ENCODE measurements at places on chromosomes 1 and 21.

DNA sequence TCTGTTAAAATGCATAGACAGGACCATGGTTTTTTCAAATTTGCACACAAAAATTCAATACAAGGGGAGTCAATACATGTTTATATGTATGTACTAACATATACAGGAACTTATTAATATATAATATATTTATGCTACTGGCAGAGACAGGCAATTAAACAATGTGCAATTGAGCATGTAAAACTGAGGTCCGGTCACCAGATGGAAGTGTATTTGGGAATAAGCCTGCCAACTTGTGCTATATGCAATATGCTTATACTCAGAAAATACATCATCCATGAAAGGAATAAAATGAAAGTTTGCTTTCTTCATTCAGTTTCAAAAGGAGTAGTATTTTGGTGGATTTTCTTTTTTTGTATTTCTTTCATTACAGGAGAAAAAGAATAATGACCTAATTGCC, 640.2 kb upstream of the CXADR start:
- DNase-seq, result no peak

DNA sequence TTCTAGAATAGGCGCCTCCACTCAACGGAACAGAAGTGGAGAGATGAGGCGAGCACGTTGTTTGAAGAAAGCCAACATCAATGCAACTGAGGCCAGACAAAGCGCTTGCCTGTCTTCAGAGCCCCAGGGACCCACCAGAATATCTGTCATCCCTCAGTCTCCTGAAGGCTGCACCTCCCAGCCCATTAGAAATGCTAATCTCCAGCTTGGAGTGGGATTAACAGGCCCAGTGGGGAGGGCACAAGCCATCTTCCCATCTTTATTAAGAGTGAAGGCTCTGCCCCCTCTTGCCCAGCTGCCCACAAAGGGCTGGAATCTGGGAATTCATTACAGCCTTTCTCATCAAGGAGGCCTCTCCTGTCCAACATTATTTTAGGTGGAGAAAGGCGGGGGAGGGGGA, 16.8 kb upstream of the CNTN2 start:
- no peak for DNase-seq

DNA sequence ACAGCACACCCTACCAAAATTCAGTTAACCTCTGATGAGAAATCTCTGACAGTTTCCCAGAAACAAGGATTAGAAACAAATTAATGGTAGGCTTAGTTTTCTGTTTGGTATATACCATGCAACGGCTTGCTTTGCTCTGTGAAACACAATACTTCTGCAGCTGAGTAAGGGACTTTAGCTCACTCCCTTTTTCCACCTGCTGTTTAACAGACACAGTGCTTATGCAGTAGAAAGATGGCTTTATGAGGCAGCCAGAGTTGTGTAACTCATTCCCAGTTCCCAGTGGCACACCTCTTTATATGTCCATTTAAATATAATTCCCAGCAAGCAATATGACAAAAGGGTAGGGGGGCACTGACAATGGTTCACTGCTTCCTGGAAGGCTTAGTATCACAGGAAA, 124.0 kb downstream of the PIGK start:
- DNase-seq, result no peak

DNA sequence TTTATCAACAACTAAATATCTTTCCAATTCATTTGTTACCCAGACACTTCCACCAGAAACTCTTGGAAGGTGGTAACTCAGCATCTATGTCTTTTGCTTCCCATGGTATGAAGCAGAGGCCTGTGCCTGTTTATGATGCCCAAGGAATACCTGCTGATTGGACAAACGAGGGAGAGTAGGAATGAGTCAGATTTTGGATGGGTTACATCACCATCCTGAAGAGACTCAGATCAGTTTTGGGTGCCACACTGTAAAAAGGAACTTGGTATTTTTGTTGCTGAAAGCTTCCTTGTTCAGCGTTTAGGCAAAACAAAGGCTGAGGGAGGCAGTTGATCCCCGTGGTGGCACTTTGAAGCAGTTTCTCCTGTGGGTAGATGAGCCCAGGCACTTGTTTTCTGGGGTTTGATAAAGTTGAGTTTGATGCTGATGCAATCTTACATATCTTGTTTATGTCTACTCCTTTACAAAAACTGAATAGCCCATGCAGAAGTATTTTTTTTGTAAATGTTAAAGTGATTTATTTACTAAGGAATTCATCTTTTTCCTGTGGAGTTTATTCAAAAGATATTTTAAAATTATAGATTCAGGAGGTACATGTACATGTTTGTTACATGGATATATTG, 26.7 kb upstream of the CYP4X1 start:
- no peak for DNase-seq

DNA sequence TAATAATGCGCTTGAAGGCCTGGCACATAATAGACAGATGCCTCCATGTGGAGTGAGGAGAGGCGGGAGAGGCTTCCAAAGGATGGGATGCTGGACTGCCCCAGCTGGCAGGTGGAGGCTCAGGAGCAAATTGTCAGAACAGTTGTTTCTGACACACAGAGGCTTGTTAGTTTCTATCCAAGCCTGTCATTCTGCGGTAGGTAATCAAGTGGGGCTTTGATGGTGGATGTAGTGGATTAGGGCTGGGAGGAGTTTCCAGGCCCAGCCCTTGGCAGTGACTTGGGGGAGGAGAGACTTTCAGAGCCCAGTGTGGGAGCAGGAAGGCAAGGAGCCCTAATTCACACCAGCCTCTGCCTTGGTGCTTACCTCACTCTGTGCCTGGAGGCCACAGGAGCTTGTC, 44.1 kb downstream of the FOXD2 start:
- no peak for DNase-seq

DNA sequence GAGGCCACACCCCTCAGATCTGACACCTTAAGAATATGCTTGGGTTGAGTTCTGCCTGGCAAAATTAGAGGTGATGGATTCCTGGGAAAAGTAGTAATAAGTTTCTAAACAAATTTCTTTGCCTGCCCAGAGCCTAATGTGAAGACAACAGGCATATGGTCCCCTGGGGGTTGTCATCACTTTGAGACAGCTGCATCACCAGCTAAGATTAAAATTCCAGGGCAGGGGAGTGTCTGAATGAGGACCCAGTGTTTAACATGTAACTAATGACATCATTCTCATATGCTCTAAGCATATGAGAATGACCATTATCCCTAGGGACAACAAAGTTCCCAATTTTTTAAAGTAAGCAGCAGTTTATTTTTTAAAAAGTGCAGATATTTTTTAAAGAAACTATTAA, 432.2 kb downstream of the PCP4 start:
- no peak for DNase-seq

DNA sequence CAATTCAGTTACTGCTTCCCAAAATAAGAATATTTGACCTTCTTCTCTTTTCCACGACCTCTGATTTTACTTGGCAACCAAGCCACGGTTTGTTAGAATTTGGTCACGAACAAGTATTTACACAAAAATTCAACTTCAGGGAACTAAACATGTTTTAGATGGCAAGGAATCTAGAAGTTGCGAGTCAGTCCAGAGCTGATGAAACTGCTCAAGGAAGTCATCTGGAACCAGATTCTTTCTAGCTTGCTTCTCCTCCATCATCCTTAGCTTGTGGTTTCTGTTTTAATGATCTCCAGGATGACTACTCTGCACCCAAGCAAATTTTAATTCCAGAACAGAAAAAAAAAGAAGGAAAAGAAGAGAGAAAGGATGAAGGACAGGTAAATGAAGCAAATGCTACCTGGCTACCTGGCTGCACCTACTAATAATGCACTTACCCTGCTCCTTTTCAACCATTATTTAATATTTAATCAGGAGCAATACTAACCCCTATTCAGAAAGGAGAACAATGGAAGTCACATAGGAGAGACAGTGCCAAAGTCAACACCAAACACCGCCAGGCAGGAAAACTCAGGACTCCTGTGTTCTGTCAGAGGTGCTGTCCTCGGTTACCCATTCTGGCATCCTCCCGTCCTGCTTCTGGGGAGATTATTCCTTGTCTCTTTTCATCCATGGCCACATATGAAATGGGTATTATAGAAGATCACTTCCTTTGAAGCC, 54.2 kb upstream of the RGS7 start:
- DNase-seq, result no peak

DNA sequence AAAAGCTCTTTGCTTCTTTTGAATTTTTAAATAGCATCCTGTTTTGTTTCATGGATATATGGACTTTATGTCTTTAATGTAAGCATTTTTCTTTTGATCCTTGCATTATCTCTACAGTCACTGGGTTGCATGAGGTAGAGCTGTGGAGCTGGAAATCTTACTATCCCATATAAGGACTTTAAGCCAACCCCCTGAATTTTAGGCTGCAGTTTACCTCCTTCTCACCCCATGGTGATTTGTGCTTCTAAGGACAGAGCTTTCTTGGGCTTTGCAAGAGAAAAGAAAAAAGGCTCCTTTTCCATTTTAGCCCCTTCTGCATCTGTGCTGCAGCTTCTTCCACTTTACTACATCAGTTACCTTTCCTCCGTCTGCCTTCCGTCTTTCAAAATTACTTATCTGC, 373.8 kb downstream of the HHAT start:
- no peak for DNase-seq

DNA sequence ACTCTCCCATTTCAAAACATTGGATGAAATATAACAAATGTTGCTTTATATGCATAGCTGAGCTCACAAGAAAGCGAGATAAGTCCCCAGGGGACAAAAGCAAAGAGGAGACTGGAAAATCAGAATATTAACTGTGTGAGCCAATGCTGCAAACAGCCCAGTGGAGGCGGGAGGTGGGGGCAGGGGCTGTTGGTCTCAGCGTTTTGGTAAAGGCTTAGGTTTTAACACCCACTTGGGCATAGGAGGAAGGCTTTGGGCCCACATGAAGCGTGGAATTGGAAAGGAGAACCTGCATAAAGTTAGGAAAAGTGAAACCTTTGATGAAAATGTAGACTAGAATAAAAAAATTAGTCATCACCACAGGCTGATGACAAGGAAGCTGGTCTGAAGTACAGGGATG, 30.2 kb upstream of the SMIM12 start:
- no peak for DNase-seq

- no peak for DNase-seq
Observed at GRCh38 chr1:70586046-70586445, 175.0 kb downstream of the CTH start.
